ENCODE measurements at places on chromosomes 4 and X.

DNA sequence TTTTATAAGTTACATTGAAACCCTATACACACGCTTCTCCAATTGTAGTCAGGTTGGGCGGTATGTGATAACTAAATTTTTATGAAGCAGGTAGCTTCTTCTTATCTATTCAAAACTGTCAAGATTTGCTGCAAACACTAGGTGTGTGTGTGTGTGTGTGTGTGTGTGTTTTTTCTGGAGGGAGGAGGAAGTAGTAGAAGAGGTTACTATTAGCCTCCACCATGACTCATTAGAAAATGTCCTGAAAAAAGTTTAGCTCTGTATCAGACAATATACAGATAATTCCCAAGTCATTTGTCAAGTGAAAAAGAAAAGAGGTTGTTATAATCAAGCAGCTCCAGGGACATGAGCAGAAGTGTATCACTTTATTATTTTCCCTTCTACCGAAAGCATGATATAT is 33.9 kb downstream of the PCDH7 start:
- DNase-seq = no peak

DNA sequence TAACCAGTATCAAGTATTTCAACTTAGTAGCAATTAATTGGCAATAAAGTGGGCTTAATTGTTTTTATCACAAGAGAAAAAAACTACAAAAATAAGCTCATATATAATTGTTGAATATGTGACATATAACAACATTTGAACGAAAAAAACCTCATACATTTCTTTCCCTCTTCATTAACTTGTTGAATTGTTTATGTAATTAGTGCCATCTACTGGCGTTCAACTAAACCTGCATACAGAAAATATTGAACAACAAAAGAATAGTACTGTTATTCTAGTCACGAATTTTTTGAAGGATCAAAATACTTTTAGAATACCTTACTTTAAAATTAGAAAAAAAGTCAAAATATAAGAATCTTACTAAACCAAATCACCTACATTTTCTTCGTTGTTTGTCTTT is 586.5 kb upstream of the FTHL17 start:
- no peak for DNase-seq

DNA sequence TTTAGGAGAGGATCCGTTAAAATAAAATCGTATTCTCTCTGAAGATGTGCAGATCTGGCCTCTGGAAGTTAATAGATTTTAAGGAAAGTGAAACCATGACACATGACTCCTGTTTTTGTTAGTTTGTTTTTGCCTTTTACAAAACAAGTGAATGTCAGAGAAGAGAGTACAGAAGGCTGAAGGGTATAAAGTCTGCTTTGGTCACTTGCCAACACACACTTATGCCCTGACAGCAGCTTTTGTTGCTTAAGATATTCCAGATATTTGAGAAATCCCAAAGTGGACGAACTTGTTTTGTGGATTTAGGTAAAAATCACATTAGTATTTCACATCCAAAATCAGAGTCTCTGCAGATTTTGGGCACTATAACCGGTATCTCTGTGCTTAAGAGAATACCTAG is 192.4 kb upstream of the RASGEF1B start:
- DNase-seq = no peak

- DNase-seq = no peak
Observed at GRCh38 chr4:70808151-70808550, 31.5 kb downstream of the GRSF1 start.

GRCh38 chr4:140158365-140159030 is 4.5 kb upstream of the MAML3 start:
- no peak for DNase-seq

- no peak for DNase-seq
Observed at GRCh38 chr4:106502106-106502699, 133.6 kb upstream of the GIMD1 start.

- no peak for DNase-seq
Observed at GRCh38 chr4:73178389-73178788, 80.2 kb downstream of the ANKRD17 start.

DNA sequence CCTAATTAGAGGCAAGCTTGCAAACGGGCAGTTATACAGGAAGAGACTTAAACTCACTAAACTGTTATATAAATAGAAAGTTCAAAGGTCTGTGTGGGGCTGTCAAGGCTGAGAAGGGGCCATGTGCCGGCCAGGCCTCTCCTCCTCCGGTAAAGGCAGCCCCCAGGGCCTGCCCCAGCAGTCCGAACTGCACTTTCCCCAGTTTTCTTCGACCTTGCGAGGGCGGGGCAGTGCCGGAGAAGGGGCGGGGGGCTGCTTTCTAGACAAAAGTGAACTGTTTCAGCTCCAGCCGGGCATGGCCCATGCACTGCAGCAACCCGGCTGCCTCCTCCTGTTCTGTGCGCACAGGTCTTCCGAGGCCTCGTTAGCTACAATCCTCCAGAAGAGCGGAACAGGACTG is 4.1 kb downstream of the AFF2 start:
- no peak for DNase-seq

- no peak for DNase-seq
Observed at GRCh38 chr4:187664011-187664410, 331.6 kb upstream of the ZFP42 start.

GRCh38 chrX:614136-614535 is 16.5 kb upstream of the SHOX start:
- no peak for DNase-seq

- peak; percentile 17 for DNase-seq
Observed at GRCh38 chrX:129768586-129769466, 10.9 kb upstream of the SASH3 start.

DNA sequence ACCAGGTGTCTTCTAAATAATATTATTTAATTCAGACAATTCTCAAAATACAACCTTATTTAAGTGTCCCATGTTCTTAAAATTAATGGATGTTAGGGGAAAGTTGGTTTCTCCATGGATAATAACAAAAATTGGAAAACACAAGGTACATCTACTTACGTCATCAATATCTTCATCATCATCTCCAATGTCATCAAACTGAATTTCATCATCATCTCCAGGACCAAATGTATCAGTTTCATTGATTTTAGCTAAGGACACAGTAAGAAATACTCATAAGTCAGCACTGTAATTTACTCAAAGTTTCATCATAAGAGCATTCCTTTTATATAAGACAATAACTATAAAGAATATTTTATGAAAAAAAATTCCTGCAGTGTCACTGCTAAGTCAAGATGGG is 11.3 kb downstream of the EIF1AX start:
- no peak for DNase-seq

GRCh38 chr4:21949073-21949457 is 493 bp upstream of the KCNIP4 start:
- no peak for DNase-seq

DNA sequence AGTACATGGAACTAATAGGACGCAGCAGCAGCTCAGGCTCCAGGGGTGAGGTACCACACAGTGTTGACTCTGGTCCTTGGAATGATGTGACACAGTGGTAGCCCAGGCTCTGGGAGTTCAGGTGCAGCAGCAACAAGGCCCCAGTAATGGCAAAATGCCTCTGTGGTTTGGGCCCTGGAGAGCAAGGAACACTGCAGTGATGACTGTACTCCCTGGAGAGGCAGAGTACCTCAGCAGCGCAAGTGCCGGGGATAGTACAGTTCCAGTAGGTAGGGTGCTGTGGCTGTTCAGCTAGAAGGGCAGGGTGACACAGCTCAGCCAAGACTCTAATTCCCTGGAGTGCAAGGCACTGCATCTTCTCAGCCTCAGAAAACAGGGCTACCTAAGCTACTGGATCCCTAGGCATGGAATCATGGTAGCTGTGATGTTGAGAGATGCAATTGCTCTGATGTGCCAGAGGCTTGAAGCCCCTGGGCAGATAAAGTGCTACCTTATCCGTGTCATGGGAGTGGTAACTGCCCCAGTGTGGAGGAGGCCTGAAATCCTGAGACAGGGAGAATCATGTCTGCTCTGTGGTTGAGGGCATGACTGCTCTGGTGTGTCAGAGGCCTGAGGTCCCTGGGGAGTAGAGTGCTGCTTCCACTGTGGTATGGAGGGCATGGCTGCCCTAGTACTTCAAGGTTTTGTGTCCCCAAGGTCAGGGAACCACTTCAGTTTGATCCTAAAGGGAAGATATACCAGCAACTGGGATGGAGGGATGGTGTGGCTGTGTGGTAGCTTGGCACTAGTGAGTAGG is 55.2 kb downstream of the AREG start:
- no peak for DNase-seq

GRCh38 chr4:146932116-146932515 is 13.5 kb downstream of the TTC29 start:
- no peak for DNase-seq

GRCh38 chr4:95318483-95318882 is 230.3 kb downstream of the UNC5C start:
- no peak for DNase-seq

DNA sequence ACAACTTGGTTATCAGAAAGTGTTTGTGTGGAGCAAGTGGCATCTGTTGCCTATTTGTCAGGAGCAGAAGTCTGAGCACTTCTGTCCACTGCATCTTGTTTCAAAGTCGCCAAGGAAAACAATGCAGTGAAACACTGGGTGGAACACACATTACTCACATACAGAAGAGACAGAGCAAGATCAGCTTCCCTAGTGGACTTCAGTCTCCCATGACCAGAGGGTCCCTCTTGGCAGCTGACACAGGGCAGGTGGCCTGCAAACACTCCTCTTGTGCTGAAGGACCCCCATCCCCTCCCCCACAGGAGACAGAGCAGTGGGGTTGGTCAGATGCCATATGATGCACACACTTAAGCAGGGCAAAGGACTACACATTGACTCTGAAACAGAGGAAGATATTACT is 3.6 kb upstream of the BBS12 start:
- no peak for DNase-seq

GRCh38 chr4:35124106-35124505 is 1120.2 kb downstream of the ARAP2 start:
- DNase-seq = peak; percentile 66

- DNase-seq = no peak
Observed at GRCh38 chr4:98377559-98377958, 116.4 kb downstream of the RAP1GDS1 start.

- no peak for DNase-seq
Observed at GRCh38 chr4:115278830-115279229, 165.4 kb upstream of the NDST4 start.

DNA sequence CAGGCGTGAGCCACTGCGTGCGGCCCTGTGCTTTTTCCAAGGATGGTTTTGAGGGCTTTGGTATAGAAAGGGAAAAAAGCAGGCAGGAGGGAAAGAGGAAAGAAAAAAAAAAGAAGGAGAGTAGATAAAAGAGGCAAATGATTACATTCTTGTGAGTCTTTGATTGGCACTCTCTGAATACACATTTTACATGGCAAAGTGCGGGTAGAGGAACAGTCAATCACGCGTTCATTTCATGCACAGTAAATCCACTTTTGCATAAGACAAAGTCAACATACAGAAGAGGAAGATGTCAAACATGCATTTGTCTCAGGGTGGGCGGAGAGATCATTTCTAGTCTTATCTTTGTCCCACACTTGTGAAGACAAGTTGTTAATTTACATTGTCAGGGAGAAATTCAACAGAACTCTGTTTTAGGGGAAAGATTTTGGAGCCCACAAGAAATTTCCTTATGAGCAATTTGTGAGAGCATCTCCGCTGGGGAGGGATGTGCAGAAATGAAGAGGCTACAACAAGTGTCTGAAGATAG is 183.2 kb downstream of the DHRSX start:
- no peak for DNase-seq

- no peak for DNase-seq
Observed at GRCh38 chr4:176769514-176769913, 23.2 kb downstream of the VEGFC start.

- no peak for DNase-seq
Observed at GRCh38 chr4:174256277-174256713, 27.2 kb downstream of the FBXO8 start.

- DNase-seq = no peak
Observed at GRCh38 chr4:35541146-35541887, 703.0 kb downstream of the ARAP2 start.

DNA sequence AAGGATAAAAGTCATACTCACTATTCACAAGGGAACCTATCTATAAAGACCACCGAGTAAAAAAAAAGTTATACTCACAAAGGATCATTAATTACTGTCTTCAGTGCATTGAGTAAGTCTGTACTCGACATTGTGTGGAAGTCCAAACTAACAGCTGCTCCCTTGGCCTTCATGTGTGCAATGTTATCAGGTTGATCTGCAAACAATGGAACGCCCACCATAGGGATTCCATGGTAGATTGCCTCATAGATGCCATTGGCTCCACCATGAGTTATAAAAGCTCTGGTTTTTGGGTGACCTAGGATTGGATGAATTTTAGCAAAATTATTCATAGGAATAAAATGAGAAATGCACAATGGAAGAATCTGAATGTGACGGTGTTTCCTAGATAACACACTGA is 10.6 kb downstream of the UGT2B4 start:
- no peak for DNase-seq

DNA sequence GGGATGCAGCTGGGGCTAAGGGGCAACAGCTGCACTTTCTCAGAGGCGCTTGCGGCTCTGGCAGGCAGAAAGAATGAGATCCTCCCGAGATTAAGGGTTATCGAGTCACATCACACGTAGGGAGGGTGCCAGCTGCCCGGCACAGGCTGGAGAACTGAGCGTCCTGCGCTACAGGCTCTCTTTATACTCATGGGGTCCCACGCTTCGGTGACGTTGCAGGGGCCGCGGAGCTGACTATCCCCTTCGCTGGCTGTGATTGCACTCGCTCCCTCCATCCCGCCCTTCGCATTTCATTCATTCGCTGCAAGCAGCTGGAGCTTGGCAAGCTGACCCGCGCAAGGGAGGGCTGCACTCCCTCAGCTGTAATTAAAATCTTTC is at the start of gene TACR3:
Gene TACR3 (minus strand): TSS at position 156 of the 378 bp plus-strand sequence. CDS start 310 bp downstream, outside the sequence.
- no peak for DNase-seq

GRCh38 chrX:68824565-68825125 is 4.2 kb upstream of the EFNB1 start:
- DNase-seq = no peak

DNA sequence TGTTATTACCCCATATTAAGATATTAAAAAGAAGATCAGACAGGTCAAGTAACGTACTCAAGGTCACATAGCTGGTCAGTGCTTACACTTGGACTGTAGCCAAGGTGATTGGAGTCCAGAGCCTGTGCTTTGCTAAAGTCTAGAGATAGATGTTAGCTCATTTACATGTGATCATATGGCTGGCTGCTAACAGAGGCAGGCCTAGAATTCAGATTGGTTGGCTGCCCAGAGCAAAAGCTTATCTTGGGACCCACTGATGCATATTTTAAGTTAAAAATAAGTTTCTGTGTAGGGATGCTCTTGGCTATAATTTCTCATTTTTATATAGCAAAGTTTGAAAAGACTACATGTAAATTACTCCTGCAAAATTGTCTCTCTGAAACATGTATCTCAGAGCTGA is 18.1 kb upstream of the EXOC1L start:
- no peak for DNase-seq

GRCh38 chr4:144179152-144179739 is 38.7 kb upstream of the GYPA start:
- peak; percentile 14 for DNase-seq

GRCh38 chrX:127404161-127404560 is 584.6 kb downstream of the PRR32 start:
- DNase-seq = no peak

DNA sequence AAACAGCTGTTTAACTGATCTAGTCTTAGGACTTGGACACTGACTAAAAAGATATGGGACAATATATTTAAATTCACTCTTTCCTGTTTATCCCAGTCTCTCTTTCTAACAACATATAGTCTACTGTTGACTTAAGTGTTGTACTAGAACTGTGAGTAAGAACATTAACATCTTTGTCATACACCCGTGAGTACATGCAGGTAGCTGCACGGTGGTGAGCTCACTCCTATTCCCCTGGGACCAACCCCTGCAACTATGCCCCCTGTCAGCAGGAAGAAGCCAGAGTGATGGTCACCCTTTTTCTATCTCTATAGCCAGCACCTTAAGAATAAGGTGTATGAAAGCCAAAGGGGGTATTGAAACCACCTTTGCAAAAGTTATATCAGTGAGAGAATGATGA is 17.6 kb downstream of the TBL1X start:
- DNase-seq = no peak

- no peak for DNase-seq
Observed at GRCh38 chr4:114373508-114373907, 225.1 kb upstream of the UGT8 start.

Measured in HS-27A (cell line).